NCI-H510A (cell line): ENCODE measurements at places on chromosomes 1 and 21.
A peak's percentile ranks its signal among the peaks of the same experiment; 100 is the strongest.

- DNase-seq, result no peak
Measured at GRCh38 chr1:55986003-55986402, 593.4 kb downstream of the PLPP3 start.

GRCh38 chr1:92184632-92185031, 33.1 kb upstream of the C1orf146 start:
- DNase-seq, result no peak

DNA sequence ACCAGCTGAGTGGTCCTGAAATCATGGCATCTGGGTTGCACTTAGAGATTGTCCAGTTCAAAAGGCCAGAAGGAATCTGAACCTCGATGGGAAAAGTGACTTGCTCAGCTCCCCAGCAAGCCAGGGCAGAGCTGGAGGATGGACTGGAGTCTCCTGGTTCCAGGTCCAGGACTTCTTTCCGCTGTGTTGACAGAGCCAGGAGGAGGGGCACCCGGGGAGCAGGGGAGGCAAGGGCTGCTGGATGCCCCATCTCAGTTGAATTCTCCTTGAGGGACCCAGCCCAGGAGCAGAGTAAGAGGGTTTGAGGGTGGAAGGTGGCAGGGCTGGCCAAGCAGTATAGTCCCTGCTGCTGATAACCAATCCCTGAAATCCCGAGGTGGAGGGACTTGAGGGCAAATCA, 2.4 kb upstream of the ALPL start:
- no peak for DNase-seq

DNA sequence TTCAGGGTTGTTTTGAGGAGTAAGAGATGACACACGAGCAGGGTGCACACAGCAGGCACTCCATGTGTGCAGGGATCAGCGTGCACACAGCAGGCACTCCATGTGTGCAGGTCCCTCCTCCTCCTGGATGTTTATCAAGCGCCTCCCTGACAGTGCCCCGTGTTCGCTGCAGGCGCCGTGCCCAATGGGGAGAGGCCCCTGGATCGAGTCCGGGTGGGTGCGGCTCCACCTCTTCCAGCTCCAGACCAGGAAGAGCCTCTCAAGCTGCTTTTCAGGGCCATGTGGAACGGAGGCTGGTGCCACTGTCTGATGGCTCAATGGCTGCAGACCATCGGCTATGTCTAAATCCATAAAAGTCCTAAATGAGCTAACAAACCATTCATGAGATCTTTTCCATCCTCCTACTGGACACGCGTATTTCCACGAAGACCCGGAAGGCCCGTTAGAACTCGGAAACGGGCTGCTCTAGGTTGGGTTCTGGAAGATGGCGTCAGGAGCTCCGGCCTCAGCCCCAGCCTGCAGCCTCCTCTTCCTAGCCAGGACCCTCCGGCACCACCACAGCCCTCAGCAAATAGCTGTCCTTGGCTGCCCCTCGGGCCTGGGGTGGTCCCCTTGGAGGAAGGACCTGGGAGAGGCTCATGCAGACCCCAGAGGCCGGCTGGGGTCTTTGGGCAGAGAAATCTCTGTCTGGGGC, 36.0 kb downstream of the RRP1 start:
- DNase-seq, result no peak

DNA sequence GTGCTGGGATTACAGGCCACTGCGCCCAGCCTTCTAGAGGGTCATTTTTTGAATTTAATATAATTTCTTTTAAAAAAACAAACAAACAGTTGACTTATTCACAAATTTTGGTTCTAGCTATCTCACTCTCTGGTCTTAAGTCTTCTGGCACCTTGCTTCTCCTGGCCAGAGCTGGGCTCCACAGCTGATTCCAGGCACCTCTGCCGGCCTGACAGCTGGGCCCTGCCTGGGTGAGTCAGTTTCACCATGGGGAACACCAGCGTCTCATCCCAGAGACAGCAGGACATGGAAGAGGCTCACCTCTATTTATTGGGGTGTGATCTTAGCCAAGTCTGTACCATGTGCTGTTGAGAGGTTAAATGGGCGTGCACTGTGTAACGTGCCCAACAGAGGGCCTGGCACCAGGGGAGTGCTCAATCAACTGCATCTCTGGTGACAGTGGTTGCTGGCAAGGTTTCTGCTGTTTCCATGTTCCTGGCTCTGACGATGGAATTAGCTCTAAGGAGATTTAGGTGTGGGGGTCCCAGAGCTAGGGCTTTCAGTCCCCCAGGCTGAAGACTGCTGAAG, 956 bp downstream of the CPLANE2 start:
- DNase-seq, result peak; percentile 78

DNA sequence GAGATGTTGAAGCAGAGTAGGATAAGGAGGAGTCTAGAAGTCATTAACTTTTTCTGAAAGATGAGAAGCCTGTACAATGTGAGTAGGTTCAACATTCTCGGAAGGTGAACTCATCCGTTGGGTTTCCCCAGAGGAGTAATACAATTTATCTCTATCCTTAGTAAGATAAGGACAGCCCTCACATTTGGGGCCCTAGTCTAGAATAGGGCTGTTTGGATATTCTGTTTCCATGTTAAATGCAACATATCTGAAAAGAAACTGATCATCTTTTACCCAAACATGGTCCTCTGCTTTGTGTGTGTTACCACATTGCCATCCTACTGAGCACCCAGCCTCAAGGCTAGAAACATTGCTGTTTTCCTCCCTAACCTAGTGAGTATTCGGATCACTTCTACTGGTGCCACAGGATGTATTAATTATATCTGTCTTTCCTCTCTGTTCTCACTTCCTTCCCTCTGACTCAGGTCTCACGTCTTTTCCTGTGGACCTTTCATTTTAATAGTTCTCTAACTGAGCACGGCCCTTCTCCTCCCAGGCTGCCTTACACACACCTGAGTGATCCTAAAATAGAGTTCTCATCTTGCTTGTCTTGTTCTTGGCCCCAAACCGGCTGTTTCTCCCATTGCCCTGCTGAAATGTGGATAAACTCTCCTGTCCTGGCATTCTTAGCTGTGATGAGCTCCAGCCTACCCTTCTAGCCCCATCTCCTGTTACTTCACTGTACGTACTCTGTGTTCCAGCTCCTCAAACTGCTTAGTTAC, 91.7 kb downstream of the CDC14A start:
- DNase-seq, result no peak

DNA sequence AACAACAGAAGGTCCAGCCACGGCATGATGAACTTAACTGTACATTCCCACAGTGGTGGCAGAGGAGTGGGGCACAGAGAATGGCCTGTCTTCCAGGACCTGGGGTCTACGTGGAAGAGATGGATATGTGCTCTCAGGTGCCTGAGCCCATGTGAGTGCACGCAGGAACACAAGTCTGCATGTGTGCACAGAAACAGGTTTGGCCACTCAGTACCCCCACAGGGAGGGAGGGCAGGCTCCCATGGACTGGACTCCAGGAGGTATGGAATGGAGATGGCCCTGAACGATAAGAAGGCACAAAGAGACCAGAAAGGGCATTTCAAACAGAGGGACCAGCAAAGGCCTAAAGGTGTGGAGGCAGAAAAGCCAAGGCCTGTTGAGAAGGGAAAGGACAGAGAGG, 10.8 kb downstream of the COL9A2 start:
- peak; percentile 61 for DNase-seq

DNA sequence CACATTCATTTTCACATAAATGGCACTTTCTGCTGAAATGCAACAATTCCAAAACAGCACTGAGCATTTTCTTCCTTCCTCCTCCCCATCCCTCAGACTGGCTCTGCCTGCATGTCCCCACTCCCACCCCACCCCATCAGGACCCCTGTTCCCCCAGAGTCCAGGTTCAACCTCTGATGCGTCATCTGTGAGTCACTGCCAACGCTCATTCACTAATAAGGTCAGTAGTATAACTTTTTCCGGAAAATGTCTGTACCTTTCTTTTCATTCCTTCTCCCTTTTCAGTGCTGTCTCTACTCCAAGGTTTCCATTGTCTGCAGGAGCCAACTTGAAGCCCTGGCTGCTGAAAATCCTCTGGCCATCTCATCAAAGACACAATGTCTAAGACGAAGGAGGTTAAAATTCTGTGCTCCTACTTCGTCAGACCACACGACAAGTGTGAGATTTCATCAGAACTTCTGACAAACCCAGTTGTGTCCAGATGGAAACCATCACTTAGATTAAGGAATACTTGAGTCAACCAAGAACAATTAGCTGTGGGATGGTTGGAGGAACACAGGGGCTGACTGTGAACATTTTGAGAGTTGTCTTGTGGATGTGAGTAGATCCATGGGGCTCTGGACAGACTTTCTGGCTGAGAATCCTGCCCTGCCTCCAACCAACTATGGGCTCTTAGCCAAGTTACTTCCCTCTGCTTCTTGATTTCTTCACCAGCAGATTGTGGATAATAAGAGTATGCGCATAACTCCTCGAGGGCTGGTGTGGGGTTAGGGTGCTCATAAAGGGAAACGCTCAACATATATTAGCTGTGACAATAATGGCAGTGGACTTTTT, 35.6 kb upstream of the UTS2 start:
- DNase-seq, result no peak

- DNase-seq, result no peak
Measured at GRCh38 chr1:231036416-231036815, 3.6 kb downstream of the FAM89A start.

GRCh38 chr1:2349806-2350205, 41.5 kb downstream of the MORN1 start:
- no peak for DNase-seq

DNA sequence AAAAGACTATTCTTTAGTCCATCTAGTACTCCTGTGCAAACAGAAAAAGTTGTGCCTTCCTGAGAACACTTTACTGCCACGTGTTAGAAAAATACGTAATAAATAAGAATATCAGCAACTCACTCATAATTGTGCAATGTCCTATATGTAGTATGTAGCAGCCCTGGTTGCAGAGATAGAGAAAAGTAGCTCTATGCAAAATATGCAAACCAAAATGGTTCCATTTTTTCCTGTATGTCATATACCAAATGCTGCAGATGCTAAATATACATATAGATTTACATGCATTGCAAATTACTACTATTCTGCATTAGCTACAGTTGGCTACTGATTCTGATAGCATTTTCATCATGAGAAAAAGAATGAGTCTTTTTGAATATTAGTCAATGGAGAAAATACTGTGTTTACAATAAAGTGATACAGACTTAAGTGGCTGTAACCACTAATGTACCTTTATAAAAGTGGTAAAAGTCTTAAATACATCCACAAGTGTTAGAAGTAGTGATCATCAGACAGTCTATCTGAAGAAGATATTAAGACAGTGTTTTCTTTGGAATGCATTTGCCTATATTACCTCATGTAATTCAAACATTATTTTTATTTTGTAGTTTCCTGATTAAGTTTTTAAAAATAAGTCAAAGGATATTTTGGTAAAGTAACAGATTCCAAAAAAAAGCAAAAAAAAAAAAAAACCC, 19.8 kb downstream of the NME7 start:
- no peak for DNase-seq

GRCh38 chr1:107975851-107976250, 10.9 kb upstream of the VAV3 start:
- no peak for DNase-seq

DNA sequence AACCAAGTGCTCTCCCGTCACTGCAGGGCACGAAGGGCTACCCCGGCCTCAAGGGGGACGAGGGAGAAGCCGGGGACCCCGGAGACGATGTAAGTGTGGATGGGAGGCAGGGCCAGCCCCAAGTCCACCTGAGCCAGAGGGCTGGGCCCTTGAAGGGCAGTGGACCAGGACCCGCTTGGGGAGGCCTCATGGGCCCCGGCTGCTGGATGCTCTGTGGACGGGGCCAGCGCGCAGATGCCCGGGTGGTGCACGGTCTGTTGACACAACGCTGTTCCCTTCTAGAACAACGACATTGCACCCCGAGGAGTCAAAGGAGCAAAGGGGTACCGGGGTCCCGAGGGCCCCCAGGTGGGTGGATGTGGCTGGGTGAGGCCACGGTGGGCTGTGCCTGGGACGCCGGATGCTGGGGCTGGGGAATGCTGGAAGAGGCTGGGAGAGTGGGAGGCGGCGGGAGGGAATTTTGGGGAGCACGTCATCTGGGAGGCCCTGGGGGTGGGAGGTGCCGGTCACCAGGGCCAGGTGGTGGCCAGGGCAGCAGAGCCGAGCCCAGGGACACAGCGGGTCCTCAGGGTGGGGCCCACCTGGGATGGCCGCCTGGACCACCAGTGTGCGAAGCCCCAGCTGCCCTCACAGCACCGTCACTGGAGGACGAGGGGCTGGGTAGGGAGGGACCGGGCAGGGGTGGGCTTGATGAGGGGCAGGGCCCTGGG, 17.5 kb downstream of the COL6A1 start:
- DNase-seq, result no peak

DNA sequence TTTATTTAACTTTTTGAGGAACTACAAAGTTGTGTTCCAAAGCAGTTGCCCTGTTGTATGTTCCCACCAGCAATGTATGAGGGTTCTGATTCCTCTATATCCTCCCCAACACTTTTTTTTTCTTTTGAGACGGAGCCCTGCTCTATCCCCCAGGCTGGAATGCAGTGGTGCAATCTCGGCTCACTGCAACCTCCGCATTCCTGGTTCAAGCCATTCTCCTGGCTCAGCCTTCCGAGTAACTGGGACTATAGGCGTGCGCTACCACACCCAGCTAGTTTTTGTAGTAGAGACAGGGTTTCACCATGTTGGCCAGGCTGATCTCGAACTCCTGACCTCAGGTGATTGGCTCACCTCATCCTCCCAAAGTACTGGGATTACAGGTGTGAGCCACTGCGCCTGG, 60.4 kb upstream of the ENAH start:
- no peak for DNase-seq

GRCh38 chr1:198367296-198367695, 173.2 kb downstream of the ATP6V1G3 start:
- no peak for DNase-seq

DNA sequence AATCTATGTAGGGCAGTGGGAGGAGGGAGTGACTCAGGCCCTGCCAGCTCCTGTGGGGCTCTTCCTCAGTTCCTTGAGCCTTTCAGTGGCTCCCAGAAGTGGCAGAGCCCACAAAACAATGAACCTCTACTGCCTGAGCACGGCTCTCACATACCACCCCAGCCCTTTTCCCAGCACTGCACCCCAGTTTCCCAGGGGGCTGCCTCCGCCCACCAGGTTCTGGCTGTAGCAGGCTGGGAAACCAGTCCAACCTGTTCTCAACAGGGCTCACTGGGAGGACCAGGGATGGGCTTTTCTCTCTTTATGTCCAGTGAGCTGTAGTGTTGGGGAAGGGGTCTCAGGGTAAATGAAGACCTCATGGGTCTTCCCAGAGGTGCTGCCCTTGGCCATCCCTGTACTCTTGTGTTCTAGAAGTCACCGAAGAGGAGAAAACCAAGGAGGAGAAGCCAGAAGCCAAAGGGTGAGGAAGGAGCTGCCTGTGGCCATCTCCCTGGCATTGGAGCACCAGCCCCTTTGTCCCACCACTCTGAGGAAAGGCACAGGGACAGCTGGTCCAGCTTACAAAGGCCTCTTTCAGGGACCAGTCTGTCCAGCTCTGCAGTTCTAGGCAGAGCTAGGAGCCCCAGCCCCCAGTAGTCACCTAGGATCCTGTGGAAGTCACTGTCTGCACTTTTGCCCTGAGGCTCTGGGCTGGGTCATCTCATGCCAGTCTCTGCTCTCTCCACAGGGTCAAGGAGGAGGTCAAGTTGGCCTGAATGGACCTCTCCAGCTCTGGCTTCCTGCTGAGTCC, 3.5 kb downstream of the MARCKSL1 start:
- no peak for DNase-seq

GRCh38 chr1:226097866-226098625, 35.5 kb downstream of the H3-3A start:
- DNase-seq, result no peak

GRCh38 chr21:41369105-41369919, 7.5 kb downstream of the MX2 start:
- DNase-seq, result no peak

- no peak for DNase-seq
Measured at GRCh38 chr1:43324810-43325209, 12.8 kb upstream of the MPL start.

GRCh38 chr1:24463776-24464735, 38.6 kb upstream of the RCAN3 start:
- DNase-seq, result no peak
